ENCODE measurements at places on chromosomes 12 and 14. TPM values are rescaled to one million over a fixed set of nuclear protein-coding genes. Genes with fewer than 3 reads are reported as not detected.

- DNase-seq = no peak
Observed at GRCh38 chr12:119385659-119386058, 51.1 kb downstream of the CCDC60 start.

GRCh38 chr14:63788011-63788933 is 60.4 kb upstream of the SGPP1 start:
- no peak for DNase-seq

DNA sequence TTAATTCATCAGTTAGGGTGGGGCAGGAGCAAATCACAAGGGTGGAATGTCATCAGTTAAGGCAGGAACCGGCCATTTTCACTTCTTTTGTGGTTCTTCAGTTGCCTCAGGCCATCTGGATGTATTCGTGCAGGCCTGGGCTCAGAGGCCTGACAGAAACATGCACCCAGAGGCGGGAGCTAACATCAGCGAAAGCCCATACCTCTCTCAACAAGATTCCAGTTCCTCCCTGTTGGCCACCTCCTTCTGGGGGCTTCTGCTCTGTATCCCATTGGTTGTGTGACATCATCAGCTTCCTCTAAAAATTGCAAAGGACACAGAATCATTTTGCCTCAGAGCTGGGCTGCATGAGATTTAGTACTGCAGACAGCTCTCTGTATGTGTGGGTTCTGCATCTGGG is 134.3 kb downstream of the ZNF664 start:
- DNase-seq = no peak

DNA sequence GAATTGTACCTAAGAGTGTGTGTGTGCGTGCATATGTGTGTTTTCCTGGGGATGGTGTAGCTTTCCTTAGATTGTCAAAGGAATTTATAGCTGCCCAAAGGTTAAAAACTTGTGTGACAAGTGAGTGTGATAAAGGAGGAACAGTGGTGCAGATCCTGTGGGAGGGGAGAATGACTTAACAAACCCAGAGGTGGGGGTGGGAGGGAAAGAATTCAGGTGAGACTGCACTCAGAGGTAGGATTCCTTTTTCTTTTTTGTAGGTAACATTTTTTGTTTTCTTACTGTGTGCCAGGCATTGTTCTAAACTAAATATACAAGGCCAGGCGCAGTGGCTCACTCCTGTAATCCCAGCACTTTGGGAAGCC is 45.3 kb upstream of the SINHCAF start:
- no peak for DNase-seq

GRCh38 chr12:6775185-6776174 is 3.2 kb downstream of the LAG3 start:
- no peak for DNase-seq

- DNase-seq = no peak
Observed at GRCh38 chr12:93639406-93639805, 37.8 kb upstream of the CRADD start.

GRCh38 chr12:91272461-91273063 is 89.9 kb upstream of the DCN start:
- DNase-seq = peak; percentile 67

GRCh38 chr12:118102070-118102469 is 1.7 kb downstream of the VSIG10 start:
- DNase-seq = no peak

DNA sequence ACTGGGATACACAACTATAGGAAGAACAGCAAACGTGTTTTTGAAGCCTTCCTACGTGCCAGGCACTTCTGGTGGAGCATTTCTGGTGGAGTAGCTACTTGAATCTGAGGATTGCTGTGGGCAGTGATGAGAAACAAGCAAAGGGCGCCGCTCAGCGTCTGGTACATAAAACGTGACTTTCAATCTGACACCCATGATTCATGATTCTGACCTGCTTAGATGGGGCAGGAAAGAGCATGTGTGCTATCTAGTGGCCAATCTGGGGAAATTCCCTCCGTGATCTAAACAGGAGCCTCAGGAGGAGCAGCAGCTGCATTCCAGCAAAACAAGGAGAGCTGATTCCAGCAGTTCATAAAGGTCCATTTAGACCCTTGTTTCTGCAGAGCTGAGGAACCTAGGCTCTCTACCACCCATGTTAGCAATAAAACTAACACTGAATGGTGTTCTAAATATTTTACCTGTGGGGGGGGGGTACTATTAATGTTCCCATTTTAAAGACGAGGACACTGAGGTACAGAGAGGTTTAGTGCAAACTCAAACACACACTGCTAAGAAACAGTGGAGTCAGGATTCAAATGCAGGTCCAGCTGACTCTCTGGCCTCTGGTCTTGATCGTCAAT is 37.8 kb downstream of the PAH start:
- peak; percentile 26 for DNase-seq

DNA sequence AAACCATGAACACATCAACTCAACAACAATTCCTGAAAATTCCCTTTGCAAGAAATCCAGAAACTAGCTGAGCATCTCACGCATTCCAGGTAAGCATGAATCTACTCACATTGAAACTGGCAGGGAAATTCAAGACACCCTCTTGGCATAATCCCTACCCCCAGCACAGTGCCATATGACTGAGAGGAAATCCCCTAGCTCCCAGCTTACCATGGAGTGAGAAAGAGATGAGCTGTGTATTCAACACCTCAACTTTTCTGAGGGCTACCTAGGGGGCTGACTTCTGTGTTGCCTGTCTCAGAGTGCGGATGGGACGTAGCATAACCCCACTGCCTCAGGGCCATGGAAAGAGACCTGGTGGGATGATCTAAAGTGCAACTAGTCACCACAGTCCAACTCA is 37.7 kb upstream of the GPR132 start:
- DNase-seq = no peak

DNA sequence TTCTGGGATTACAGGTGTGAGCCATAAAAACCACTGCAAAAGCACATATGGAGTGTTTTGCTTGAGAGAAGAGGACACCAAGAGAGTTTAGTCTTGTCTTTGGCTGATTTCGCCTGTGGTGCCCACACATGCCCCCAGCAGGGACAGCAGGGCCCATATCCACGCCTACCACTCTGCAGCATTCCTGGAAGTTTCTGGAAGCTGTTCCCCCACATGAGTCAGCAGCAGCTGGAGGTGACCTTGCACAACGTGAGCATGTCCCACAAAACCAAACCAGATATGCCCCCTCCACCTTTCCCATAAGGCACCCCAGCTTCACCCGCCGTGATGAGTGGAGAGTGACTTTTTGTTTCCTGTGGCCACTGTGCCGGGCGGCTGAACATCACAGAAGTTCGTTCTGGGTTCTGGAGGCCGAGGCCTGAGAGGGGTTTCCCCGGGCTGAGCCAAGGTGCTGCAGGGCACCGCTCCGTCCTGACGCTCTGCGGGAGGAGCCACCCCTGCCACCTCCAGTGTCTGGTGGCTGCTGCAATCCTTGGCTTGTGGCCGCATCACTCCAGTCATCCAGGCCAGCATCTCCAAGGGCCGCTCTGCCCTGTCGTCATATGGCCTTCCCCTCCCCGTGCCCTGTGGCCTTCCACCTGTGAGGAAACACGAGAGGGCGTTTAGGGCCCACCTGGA is 4.7 kb downstream of the ASPG start:
- DNase-seq = no peak

GRCh38 chr12:1174659-1175058 is 183.6 kb downstream of the ERC1 start:
- DNase-seq = no peak

DNA sequence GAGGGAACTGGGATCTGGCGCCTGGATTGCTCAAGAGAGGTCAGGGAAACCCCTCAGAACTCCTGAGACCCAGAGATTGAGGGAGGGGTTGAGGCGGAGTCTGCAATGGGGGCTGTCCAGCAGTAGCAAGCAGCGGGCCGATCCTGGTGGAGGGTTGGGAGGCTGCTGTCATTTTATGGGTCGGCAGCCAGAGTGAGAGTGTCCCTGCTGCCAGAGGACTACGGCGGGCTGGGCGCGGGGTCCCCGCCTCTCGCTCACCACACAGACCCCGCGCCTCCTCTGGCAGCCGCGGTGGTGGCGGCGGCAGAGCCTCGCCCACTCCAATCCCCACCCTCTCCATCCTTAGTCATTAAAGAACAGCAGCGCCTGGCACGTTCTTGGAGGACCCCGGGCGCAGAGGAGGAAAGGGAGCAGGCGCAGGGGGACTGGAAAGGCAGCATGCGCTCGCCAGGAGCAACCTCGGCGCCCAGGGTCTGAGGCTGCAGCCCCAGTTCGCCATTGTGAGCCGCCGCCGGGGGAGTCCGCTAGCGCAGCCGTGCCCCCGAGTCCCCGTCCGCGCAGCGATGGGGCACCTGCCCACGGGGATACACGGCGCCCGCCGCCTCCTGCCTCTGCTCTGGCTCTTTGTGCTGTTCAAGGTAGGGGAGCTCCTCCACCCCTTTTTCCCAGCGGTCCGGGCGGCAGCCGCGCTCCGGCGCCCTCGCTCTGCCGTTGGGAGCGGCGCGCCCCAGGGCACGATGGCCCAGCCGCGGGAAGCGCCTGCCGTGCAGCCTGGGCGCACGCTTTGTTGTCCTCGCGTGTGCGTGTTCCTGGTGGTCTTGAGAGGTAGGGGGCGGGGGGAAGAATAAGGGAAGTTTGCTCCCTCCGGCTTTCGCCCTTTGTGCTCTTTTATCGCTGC is at the start of gene PTPRO:
PTPRO (plus strand) TSS at position 345 of the 898 bp plus-strand sequence.
- no peak for DNase-seq

- no peak for DNase-seq
Observed at GRCh38 chr12:24681570-24681969, 267.3 kb downstream of the BCAT1 start.

- DNase-seq = no peak
Observed at GRCh38 chr12:76542908-76543307, 16.7 kb downstream of the OSBPL8 start.

DNA sequence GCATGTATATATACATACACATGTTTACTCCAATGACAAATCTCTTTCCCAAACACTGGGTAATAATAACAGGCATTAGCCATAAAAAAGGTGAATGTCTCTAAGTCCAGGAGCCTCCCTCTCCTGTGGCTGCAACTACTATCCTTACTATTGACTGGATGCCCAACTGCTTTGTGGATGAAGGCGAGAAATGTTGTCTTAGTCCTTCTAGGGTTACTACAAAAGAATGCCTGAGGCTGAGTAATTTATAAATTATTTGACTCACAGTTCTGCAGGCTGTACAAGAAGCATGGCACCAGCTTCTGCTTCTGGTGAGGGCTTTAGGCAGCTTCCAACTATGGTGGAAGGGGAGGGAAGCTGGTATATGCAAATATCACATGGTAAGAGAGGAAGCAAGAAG is 366.0 kb upstream of the DDHD1 start:
- DNase-seq = no peak

GRCh38 chr12:69987579-69988091 is 162.6 kb downstream of the MYRFL start:
- DNase-seq = peak; percentile 31

DNA sequence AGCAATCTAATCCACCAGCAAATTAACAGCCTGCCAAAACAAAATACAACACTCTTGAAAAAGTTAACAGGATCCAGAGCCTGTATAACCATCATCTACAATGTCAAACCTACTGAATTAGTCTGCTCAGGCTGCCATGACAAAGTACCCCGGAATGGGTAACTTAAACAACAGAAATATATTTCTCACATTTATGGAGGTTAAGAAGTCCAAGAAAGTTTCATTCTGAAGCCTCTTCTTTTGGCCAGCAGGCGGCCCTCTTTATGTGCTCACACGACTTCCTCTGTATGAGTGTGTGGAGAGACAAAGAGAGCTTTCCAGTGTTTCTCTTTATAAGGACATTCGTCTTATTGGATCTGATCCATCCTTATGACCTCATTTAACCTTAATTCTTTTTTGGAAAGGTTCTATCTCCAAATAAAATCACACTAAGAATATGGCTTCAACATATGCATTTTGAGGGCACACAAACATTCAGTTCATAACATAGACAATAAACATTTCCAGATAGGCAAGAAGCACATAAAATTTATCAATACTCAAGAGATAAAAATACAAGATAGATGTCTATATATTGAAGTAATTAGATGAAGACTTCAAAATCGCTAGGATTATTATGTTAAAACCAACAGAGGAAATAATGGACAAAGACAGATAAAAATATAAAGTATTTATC is 5.9 kb upstream of the RERG start:
- DNase-seq = peak; percentile 52

GRCh38 chr14:55881577-55882241 is 236.5 kb upstream of the PELI2 start:
- no peak for DNase-seq

DNA sequence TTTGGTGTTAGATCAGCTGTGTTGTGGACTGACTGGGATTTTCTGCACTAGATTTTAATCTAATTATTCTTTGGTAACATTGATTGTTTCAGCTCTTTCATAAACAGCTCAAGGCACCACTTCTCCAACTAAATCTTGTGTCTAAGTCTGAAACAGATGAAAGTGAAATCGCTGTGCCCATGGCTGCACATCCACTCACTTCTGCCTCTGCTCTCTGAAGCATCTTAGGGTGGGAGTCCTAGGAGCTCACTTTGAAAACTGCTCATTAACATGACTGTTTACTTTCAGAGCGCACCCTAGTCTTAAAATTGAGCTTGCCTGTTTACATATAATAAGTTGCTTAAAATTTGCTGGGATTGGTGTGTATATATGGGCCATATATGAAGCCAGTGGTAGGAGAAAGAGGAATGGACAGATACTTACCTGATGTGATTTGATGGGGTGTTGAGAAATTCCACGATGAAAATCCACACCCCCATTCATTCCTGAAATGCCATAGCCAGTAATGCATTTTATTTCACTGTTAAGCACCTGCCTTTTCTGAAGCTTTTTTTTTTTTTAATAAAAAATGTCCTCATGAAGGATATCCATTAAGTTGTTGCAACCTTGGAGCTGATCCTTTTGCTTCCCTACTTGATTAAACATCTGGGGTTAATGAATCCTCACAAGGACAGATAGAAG is 52.8 kb downstream of the PPFIBP1 start:
- no peak for DNase-seq

- DNase-seq = no peak
Observed at GRCh38 chr14:104352493-104353220, 214.3 kb downstream of the KIF26A start.

GRCh38 chr14:23348297-23348655 is 4.4 kb downstream of the SLC22A17 start:
- DNase-seq = no peak

- no peak for DNase-seq
Observed at GRCh38 chr14:20415782-20416206, 2.5 kb upstream of the TEP1 start.

GRCh38 chr14:101073598-101073965 is 170.1 kb upstream of the RTL1 start:
- DNase-seq = no peak

The TAS2R42 gene
- total RNA-seq = not detected

The AKAP6 gene
- 98.2 TPM for total RNA-seq

The CLEC4C gene
- total RNA-seq = not detected

The RNASE7 gene
- not detected for total RNA-seq

The CCDC196 gene
- not detected for total RNA-seq

The ERP27 gene
- 0.18 TPM for total RNA-seq

The CLEC6A gene
- not detected for total RNA-seq

The SLC16A7 gene
- 85.0 TPM for total RNA-seq

The SOAT2 gene
- total RNA-seq = not detected

The DTX1 gene
- total RNA-seq = 9.8 TPM

The OR6C2 gene
- total RNA-seq = not detected

The RGS6 gene
- total RNA-seq = 18.5 TPM

The OR4E2 gene
- total RNA-seq = not detected

The MYH6 gene
- total RNA-seq = 10,415 TPM

The HECTD4 gene
- 22.2 TPM for total RNA-seq

The CCDC59 gene
- 24.7 TPM for total RNA-seq

Data from left cardiac atrium (tissue), 4 donors.